ENCODE measurements at places on chromosomes 11 and 22.

GRCh38 chr22:36239150-36239400 is 252 bp downstream of the APOL2 start:
- DNase-seq = no peak

DNA sequence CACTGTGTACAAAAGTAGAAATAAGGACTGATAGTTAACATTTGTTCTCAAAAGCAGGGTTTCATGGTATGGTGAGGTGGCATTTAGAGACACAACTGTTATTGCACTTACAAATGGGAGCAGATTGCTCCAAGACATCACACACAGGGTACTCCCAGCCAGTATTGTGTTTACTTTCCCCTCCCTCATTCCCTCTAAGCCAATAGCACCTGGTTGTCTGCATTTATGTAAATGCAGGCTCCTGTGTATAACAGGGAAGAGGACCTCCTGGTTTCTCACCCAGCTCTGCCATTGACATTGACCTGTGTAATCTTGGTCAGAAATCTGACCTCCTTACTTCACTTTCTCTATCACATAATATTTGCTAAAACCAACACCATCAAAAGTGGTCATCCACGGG is 154.4 kb downstream of the NAV2 start:
- DNase-seq = no peak

- DNase-seq = no peak
These were observed 335.3 kb upstream of the PITPNB start for GRCh38 chr22:28254396-28254795.

DNA sequence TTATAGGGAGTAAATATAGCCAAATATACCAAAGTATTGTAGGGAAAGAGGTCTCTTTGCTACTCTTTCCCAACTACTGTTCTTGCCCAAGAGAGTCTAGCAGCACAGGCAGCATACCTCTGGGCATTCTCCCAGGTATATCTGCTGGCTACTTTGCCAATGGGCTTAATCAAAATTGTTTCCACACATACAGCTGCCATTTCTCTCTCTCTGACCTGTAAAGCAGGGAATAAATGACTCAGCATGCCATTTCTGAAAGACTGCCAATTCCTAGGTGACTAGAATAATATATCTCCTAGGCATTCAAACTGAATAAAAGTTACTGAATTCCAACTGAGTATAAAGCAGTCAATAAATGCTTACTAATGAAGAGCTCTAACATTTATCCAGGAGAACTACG is 44.6 kb downstream of the RDX start:
- no peak for DNase-seq

DNA sequence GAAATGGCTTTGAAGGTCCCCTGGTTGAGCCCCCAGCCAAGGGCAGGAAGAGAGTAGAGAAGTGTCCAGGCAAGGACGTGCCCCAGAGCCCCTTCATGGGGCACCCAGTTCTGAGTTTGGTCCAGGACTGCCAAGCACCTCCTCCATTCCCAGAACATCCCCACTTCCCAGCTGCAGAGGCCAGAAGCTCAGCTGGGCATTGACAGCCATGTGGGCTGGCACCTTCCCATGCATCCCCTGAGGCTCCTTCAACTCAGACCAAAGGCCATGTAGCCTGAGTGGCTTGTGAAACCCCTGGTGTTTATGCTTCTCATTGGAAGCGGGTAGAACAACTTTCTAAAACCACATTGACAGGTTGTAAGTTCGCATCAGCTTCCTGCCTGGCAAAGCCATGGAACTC is 789.6 kb downstream of the TBC1D22A start:
- DNase-seq = no peak

GRCh38 chr11:121143921-121144320 is 42.9 kb downstream of the TECTA start:
- DNase-seq = no peak

DNA sequence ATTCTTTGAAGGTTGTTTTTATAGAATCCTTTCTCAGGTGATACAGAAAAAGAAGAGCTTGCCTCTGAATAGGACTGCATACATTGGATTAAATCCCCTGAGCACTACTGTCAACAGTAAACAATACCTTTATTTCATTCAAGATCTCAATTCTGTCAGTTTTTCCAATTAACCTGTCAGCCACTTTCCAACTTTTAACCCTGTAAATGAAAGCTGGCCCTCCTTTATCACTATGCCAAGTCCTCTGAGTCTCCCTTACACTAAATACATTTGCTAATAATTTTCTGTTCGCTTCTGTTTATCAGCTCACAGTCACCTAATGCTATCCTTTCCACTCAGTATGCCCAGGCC is 213.7 kb upstream of the ARHGAP42 start:
- no peak for DNase-seq

- no peak for DNase-seq
These were observed 411.1 kb downstream of the TBC1D22A start for GRCh38 chr22:47173535-47174021.

- no peak for DNase-seq
These were observed 567.6 kb downstream of the BRD1 start for GRCh38 chr22:49259839-49260615.

- DNase-seq = no peak
These were observed 102.9 kb downstream of the MED15 start for GRCh38 chr22:20610243-20610686.

- no peak for DNase-seq
These were observed 1.3 kb upstream of the KMT5B start for GRCh38 chr11:68214173-68215086.

- no peak for DNase-seq
These were observed 117.4 kb upstream of the SERPIND1 start for GRCh38 chr22:20656516-20656901.

DNA sequence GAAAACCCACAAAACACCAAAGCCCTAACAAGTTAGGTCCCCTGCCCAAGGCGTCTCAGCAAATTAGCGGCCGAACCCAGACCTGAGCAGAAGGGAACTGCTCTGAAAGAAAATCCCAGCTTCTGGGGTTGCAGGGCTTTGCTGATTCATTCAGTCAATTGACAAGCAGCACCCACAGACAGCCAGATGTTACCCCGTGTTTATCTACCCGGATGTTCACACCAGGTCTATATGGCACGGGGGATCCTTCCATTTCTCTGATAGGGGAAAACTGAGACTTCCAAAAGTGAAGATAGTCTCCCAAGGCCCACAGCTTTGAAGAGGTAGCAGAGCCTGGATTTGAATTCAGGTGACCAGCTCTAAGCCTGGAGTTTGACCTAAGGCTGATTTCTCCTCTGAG is 14.0 kb upstream of the OAF start:
- DNase-seq = no peak

DNA sequence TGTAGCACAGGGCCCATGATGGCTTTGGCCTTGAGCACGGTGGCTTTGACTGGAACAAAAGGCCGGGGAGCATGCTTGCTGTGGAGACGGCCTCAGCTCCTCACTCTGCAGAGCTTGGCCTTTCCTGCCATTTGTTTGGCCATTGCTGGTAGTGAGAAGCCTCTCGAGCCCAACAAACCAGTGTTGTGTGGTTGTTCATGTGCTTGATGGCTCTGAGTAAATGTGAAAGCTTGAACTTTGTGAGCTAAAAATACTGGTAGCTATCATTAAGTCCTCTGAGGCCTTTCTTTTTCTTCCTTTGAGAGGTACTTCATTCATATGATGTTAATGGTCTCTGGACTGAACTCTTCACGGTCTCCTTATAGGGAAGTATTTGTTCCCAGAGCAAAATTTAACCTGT is 39.6 kb downstream of the NAT10 start:
- DNase-seq = no peak

DNA sequence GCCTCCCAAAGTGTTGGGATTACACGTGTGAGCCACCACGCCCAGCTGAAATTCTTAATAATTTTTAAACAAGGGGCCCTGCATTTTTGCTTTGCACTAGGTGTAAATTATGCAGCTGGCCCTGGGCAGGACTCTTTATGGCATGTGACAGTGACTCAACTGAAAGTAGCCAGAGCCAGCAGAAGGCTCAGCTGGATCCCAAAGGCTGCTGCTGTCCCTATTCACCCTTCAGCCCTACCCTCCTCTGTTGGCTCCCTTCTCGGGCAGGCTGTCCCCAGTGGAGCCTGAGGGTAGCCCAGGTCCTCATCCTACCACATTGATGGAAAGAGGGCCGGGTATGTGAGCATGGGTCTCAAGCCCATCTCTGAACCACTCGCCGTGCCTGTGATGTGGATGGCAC is 45.6 kb downstream of the CD82 start:
- no peak for DNase-seq

GRCh38 chr11:8219257-8220021 is 44.2 kb downstream of the LMO1 start:
- peak; percentile 12 for DNase-seq

DNA sequence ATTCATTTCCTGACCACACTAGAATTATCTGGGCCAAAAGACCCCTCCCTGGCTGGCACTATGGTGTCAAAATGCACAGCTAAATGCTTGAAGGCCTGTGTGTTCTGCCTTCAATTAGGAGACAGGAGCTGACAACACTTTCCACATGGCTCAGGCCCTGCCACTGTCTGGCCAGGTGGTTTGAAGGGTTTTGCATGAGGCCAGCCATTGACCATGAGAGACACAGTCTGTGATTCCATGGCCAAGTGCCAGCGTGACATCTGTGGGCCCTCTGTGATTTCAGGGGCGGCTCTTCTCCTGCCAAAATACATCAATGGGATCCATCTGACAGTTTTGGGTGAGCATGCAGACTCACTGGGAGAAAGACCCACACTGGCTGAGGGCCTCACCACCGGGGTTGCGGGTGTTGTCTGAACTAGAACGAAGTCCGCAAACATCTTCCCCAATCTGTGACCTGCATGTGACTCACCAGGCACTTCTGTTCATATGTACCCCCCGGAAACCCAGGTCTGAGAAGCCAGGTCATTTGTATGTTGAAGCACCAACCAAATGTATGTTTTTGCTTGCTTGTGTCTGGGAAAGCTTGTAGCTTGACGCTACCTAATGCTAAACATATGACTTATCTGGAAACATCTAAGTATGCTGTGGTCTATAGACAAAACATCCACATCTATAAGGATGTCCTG is 20.7 kb upstream of the NAV2 start:
- DNase-seq = no peak

DNA sequence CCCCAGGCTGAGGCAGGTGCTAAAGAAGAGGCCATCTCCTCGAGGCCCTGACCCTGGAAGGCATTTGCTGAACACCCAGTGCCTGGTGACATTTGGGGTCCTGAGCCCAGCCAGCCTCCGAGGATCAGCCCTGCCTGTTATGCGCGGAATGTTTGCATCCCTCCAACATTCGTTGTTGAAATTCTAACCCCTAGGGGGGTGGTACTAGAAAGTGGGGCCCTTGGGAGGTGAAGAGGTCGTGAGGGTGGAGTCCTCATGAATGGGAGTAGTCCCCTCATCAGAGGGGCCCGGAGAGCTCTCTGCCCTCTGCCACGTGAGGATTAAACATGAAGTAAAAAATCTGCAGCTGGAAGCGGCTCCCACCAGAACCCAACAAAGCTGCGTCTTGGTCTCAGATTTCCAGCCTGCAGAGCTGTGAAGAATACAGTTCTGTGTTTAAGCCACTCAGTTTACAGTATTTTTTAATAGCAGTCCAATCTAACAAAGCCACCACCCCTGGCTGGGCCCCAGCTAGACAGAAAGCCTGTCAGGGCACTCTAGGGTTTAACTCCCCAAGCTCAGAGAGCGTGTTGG is 35.3 kb upstream of the SEPTIN5 start:
- DNase-seq = no peak

DNA sequence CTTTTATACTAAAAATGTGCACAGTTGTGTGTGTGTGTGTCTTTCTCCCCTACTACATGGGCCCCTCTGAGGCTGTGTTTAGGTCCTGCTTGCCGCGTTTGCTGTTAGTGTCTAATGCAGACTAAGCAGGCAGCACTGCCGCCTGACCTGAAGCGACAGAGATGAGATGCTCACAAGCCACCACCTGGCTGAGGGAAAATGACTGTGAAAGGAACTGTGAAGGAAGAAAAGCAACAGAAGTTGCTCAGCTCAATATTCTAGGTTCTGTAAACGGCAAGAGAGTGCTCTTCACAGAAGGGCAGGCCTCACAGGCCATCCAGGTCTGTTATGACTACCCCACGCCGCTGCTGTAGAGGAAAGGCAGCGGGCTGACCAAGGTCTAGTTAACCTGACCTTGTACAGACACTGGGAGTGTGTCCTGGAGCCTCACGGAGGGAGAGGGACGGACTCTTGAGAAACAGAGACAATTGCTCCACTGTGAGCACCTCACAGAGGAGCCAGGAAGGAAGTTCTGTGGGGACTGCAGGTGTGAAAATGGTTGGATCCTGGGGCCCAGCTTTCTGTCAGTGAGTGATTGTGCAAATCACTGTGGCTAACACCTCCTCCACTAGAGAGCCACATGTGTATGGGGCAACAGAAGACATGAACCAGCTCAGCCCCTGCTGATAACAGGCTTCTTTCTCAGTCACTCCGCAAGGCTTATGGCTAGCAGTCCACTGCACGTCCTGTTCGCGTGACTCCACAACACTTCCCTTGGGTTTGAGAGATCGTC is 31.3 kb upstream of the YPEL1 start:
- peak; percentile 76 for DNase-seq

DNA sequence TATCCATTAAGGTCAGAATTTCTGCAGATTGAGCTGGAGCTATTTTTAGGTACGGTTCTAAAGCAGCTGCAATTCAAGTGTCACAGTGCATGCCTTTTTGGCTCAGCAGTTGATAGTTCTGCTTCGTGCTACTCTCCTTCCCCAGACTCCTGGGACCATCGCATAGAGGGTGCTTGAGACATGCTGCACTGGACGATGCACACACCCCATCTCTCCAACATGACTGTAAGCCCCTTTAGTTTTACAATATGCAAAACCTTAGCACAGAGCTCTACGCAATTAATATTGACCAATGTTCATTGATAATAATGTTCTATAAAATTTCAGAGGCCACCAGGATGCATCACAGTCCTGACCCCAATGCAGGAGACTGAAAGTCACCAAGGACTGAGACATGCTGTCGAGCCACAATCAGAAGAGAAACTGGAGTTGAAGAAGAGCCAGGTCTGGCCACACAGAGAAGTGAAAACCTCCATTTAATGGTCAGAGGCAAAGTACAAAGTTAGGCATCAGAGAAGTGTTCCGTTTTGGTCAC is 120.9 kb upstream of the ZC3H12C start:
- DNase-seq = no peak

GRCh38 chr11:102144357-102145355 is 34.4 kb downstream of the YAP1 start:
- no peak for DNase-seq
